H1 (cell line): ENCODE measurements at places on chromosomes 6 and 20. TPM values are rescaled to one million over a fixed set of nuclear protein-coding genes. Genes with fewer than 3 reads are reported as not detected.

PLN gene
- total RNA-seq = not detected in 2 replicates

ATP5F1E gene
- total RNA-seq = 45.5 and 47.8 TPM in 2 replicates

CST4 gene
- not detected in 2 replicates for total RNA-seq

RTN4IP1 gene
- 19.1 and 19.5 TPM in 2 replicates for total RNA-seq

FABP7 gene
- total RNA-seq = 13.1 and 14.0 TPM in 2 replicates

RMND1 gene
- total RNA-seq = 21.9 and 24.0 TPM in 2 replicates

OR2J3 gene
- not detected in 2 replicates for total RNA-seq

POU5F1 gene
- 2,526 and 2,533 TPM in 2 replicates for total RNA-seq

AURKA gene
- total RNA-seq = 84.8 and 90.8 TPM in 2 replicates

DBNDD2 gene
- 50.1 and 55.8 TPM in 2 replicates for total RNA-seq
